ENCODE measurements at places on chromosomes 1 and 21.

GRCh38 chr21:45034556-45035476 is 39.6 kb upstream of the ADARB1 start:
- no peak for DNase-seq

- no peak for DNase-seq
Measured at GRCh38 chr1:113389359-113389952, 859 bp upstream of the MAGI3 start.

GRCh38 chr1:30986755-30987154 is 78.2 kb upstream of the SDC3 start:
- peak; percentile 33 for DNase-seq

GRCh38 chr1:4267381-4268261 is 367.5 kb upstream of the C1orf174 start:
- no peak for DNase-seq

DNA sequence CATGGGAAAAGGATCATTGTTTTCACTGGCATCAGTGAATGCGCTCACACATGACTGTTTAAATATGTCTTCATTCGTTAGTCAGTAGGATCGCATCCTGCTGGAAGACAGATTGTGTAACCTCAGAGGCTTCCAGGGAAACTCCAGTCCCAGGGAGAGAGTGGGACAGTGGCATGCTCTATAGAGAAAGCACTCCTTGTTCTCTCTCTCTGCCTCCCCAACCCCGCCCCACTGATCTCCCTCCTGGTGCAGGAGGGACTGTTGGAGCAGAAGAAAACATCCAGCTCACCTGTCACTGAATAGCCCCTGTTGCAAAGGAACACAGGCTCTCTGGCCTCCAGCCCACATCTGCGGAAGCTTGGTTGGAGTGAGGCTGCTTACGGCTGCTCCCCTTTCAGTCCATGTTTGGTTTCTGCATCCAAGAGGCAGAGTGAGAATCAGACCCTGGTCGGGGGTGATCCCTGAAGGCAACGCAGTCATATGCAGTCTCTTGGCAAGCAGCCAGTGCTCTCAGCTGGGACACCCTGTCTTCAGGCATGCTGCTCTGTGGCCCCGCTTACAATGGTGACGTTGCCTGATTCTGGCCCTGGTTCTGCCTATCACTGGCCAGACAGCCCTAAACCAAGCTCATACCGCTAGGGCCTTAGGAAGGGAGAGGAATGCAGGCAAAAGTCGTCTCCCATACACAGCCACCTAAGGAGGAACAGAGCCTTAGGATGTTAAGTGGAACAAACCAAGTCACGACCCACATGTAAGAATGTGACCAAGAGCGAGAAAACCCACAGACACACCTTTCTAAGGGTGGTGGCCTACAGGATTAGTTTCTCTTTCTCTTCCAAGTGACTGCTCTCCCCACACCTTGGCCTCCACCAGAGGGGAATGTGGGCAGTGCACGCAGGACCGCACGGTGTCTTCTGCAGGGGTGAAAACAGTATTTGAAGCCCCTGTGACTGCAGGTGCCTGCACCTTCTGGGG is 39.7 kb downstream of the BACE2 start:
- no peak for DNase-seq

DNA sequence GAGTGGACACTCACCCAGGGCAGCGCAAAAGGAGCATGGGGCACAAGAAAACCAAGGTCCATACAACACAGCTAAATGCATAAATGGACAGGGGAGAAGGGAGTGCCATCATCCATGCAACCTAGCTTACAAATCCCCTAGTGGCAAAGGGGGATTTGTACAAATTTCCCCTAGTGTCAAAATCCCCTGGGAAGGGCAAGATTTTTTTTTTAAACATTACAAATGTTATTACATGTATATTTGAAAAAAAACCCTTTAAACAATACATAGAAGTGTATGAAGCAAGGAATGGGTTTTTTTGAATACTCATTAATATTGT is 89.6 kb upstream of the IVNS1ABP start:
- no peak for DNase-seq

DNA sequence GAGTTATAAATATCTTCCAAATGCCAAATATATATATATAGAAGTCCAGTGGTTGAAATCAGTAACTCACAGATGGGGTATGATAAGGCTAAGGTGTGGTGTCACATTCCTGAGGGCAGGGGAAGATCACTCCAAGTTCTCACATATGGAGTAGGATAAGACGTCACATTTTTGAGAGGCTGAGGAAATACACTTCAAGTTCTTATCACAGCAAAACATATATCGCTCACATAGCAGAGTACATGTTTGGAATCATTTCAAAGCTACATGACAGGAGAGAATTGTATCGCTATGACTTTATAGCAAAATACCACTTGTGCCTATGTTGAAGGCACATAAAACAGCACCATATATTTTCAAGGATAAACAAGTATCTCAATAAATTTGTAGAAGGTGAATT is 55.1 kb downstream of the RBM11 start:
- no peak for DNase-seq

DNA sequence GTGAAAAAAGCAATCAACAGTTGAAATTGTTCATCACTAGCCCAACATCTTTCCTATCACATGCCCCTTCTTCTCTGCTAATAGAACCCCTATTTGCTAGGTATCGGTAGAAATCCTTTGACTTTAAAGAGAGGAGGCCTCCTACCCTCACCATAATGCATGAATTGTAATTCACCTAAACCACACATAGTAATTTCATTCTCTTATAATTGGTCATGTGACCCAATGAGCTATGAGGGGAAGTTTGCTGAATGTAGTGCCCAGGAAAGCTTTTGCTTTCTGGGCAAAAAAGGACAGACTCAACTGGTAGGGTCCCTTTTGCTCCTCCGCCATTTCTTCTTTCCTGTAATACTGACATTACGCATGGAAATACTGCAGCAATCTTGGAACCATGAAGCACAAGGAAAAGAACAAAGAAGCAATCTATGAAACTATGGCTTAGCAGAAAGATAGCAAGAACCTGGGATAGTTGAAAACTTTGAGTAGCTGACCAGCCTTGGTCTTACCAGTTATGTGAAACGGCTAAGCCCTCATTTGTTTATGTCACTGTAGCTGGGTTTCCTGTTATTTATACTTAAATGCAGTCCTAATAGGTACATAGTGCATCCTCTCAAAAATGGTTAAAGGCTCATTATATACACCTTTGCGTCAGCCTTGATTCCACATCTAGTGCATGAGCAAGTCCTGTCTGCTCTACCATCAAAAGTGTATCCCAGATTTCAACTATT is 10.2 kb upstream of the CHI3L2 start:
- no peak for DNase-seq

DNA sequence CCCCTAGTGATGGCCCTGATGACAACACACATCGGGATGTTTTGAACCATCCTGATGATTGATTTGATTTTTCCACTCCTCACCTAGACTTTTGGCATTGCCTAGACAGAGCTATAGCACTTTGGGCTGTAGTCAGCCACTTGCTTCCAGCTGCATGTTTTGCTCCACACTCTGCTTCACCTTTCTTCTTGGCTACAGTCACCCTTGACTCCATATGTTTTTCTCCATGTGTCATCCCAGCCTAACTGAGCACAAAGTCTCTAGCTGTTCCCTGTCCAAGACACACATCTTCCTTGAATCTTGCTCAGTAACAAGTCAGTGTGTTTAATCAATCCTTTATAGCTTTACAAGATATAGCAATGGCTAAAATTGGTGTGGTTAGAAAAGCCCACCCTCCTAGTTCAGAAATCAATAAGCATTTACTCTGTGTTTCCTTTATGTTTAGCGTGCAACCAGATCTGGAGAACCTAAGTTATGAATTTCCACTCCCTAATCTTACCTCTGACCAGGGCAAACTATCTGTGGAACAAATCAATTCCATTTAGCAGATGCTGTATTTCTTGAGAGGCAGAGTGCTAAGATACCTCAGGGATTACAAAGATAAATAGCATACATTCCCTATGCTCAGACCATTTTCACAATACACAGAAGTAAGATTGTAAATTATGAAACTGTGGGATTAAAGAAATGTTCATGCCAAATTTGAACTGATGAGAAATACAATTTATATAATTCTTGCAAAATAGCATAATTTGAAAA is 98.4 kb upstream of the LYPLAL1 start:
- no peak for DNase-seq

DNA sequence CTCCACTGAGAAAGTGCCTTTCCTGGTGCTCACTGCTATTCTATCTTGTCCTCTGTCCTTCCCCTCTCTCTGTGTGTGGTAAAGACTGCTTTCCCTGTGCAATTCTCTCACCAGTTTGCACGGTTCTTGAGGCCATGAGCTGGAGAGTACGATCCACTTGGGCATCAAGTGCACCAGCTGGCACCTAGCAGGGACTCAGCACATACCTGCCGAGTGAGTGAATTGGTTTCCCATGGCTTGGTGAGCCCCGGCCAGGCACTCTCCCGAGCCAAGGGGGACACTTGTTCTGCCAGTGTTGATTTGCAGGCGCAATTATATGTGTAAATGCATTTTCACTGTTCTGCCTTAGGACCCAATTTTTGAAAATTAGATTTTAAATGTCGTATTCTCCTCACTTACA is 313.5 kb downstream of the DISC1 start:
- DNase-seq: no peak

GRCh38 chr1:153364156-153364555 is 6.5 kb downstream of the S100A9 start:
- DNase-seq: no peak

- no peak for DNase-seq
Measured at GRCh38 chr1:95221306-95221705, 12.7 kb upstream of the RWDD3 start.

- no peak for DNase-seq
Measured at GRCh38 chr21:16419188-16419921, 689.6 kb downstream of the USP25 start.

DNA sequence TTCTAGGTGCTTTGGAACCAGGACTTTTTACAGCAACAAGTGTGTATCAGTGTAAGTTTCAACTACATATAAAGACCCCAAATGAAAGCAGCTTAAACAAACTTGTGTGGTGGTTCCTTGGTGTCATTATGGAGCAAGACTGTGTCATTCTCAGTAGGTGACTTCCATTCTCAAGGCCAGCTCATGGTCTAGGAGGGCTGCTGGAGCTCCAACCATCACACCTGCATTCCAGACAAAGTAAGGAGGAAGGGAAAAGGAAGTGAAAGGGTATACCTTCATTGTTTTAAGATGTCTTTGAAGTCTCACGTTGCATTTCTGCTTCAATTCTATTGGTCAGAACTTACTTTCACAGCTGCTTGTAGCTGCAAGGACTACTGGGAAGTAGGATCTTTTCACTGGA is 188.6 kb downstream of the C1orf94 start:
- no peak for DNase-seq

- no peak for DNase-seq
Measured at GRCh38 chr1:64687725-64688327, 57.0 kb upstream of the RAVER2 start.

- no peak for DNase-seq
Measured at GRCh38 chr1:229693129-229693900, 67.3 kb downstream of the URB2 start.

DNA sequence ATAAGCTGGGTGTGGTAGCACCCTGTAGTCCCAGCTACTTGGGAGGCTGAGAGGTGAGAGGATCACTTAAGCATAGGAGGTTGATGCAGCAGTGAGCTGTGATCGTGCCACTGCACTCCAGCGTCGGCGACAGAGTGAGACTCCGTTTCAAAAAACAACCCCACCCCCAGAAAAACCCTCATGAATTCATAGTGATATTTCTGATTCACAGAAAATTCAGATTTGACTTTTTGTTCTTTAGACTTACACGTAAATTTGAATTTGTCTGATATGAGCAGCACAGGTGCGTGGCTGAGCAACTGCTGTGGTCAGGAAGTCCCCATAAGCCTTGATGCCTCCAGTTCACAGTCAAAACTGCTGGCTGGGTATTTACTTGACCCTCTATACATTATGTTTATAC is 10.0 kb upstream of the MORC3 start:
- DNase-seq: no peak

DNA sequence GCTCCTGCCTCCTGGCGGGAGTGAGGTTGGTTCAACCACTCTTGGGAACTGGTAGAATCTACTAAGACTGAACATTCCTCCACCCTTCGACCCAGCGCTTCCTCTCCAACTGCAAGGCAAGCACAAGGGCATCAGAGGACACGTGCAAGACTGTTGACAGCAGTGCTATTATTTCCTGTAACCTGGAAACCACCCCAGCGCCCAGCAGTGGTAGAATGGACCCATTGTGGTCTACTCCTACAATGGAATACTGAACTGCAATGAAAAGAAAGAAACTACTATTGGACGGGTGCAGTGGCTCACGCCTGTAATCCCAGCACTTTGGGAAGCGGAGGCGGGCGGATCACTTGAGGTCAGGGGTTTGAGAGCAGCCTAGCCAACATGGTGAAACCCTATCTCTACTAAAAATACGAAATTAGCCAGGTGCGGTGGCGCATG is 33.0 kb upstream of the TARDBP start:
- DNase-seq: no peak

DNA sequence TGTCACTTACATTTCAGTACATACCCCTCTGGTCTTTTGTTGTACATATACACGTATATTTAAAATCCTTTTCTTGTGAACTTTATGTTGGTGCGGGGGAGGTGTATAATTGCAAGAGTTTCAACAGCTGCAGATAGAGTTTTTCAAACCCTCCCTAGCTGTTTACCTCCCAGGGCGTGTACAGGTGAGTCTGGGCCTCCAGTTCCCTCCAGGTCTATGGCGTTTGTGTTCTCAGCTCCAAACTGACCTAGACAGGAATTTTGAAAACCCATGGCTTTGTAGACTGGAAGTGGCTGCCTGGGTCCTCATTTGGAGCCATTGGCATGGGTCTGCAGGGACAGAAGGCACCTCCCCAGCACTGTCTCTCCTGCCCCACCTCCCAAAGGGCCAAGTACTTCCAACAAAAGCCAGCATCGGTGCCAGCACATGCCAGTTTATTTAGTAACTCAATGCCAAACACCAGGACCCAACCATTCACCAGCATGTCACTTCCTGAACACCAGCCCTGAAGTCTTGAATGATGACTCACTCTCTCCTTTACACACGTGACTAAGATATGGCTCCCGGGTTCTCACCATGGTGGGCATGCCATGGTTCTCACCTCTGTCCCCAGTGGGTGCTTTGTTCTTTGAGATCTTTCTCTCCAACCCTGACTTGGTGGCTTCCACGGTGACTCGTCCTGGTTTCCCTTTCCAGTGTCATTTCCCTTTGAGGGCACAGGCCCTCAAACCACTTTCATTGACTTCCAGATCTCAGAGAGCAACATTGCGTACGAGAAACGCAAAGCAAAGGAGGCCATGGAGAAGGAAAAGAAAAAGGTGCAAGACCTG is 57.3 kb upstream of the EFHD2 start:
- peak; percentile 74 for DNase-seq

GRCh38 chr1:112636056-112636455 is 16.4 kb downstream of the CAPZA1 start:
- no peak for DNase-seq

All from T-helper 2 cell (primary cell).